Memory B cell (primary cell): ENCODE measurements at places on chromosomes 11 and 22.

GRCh38 chr11:22860241-22860640 lies at the start of gene CCDC179:
Gene CCDC179 (minus strand): TSS chr11:22860474. CDS start chr11:22860421, 53 bp downstream.
- no peak for DNase-seq

GRCh38 chr11:117002639-117003299 lies 95.5 kb downstream of the SIK3 start:
- no peak for DNase-seq

DNA sequence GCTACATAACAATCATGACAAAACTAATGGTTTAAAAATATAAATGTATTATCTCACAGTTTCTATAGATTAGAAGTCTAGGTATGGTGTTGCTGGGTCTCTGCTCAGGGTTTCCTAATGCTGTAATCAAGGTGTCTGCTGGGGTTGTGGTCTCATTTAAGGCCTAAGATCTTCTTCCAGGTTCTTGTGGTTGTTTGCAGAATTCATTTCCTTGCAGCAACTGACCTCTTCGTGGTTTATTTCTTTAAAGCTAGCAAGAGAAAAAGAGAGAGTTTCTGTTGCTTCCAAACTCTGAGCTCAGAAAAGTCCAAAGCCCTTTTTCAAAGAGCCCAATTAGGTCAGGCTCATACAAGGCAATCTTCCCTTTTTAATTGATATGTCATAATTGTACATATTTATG lies 452.7 kb upstream of the CCDC179 start:
- DNase-seq: no peak

DNA sequence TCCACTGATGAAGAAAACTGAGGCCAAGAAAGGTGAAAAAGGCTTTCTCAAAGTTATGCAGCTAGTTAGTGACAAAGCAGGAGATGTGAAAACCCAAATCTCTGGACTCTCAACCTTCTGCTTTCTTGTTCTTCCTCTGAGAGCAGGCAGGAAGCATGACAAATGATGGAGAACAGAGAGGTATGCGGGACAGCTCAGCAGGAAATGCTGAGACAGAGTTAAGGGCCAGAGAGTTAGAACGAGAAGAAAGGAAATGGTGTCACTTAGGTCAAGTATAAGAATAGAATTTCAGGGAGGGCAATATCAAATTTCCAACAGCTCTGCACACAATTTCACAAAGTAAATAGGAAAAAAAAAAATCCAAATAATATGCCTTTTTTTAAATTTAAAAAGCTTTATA lies 67.6 kb upstream of the ARHGAP42 start:
- DNase-seq: no peak

- DNase-seq: no peak
Measured at GRCh38 chr11:73268671-73269271, 3.4 kb upstream of the P2RY6 start.

GRCh38 chr11:94835594-94835927 lies 67.4 kb downstream of the AMOTL1 start:
- no peak for DNase-seq

DNA sequence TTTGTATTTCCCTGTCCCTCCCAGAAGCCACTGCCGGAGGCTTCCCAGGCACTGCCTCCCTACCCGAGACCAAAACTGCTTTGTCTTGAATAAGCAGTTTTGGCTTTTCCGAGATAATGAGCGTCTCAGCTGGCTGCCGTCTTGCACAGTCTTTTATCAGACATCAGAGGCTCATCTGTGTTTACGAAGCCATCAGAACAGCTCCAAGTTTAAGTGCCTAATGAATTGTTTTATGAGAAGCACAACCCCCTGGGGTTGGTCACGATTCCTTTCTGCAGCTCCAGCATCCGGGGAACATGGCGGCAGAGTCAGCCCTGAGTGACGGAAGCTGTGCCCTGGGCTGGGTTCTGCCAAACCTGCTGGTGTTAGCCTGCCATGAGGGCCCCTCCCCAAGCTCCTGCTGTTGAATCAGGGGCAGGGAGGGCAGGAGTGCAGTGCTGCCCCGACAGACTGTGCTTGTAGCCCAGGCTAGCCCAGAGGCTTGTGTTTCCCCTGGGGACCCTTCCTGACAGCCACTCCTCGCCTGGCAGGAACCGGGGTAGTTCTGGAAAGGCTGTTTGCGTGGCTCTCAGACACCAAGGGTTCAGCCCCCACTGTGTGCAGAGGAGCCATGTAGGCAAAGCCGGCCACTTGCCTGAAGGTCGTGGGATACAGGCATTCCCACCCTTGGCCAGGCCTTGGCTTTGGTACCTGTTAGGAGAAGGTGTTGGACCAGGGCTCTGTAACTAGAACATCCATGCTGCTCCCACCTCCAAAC lies 96.1 kb downstream of the MORC2 start:
- no peak for DNase-seq

- DNase-seq: no peak
Measured at GRCh38 chr11:71388637-71389235, 59.5 kb downstream of the DHCR7 start.

GRCh38 chr11:43830928-43831440 lies 49.6 kb upstream of the ALKBH3 start:
- DNase-seq: no peak

DNA sequence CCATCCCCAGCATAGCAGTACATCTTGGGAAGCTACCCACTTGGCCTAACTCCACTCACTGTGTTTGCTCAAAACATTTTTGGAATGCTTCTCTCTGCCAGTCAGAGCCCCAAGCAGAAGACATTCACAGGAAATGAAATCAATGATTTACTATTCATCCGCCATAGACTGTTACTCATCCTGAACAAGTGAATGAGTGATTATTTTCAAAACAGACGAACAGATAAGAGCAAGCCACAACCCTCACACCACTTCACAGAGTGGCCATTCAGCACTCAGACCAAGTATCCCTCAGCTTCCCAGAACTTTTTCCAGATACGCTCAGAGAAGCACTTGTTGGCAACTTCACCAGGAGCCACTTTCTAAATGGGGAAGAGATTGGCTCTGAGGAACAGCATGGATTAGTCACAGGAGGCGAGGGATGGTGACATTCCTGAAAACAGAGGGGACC lies 13.0 kb upstream of the UBASH3B start:
- DNase-seq: no peak

DNA sequence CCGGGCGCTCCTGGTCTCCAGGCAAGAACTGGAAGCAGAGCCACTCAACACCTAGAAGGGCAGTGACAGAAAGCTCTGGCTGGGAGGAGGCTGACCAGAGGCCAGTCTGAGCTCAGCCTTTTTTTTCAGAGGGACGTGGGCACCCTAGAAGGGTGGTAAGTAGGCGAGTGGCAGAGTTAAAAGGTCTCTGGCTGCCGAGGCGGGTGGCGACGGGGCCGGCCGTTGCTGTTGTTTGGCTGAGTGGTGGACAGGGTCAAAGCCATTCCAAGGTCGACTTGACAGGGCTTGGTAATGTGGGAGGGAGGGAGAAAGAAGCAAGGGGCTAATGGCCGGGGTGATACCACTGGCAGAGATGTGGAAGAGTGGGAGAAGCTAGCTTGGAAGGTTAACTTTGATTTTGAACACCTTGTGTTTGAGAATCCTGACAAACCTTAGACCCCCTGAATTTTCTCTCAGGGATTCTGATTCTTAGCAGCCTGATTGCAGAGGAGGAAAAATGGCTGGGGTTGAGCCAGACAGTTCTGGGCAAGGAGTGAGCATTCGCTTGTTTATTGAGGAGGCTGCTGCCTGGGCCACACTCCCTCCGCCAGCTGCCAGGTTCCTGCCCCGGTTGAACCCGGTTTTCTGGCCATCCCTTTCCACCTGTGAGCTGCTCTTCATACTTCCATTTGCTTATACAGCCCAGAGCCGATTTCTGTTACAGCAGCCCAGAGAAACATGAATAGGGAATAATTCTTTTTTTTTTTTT lies 868 bp upstream of the SYCE3 start:
- no peak for DNase-seq

DNA sequence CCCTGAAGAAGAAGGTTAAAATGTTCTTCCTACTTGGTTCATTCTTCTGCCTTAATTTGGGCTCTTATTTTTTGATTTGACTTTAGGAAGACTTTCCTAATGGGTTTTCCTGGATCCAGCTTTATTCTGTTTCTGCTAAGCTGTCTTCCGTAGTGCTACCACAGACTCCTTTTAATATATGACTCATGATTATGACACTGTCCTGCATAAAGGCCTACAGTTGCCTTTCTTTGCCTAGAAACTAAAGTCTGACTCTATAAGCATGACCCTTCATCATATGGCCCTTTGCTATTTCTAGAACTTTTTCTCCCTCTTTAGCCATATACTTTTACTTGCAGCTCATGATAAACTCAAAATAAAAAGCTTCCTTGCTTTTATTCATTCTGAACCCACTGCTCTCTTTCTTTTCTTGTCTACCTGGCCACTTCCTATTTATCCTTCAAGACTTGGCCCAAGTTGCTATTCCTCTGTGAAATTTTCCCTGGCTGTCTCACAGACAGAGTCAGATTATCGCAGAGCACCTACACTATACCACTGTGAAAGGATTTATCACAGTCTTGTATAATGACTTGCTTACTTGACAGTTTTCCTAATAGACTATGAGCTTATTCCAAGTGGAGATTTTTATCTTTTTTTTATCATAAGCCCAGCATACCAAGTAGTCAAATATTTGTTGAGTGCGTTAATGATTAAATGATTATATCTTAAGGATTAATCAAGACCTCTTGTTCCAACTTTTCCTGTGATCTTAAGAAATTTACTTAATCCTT lies 24.7 kb downstream of the TBCEL start:
- DNase-seq: no peak

- no peak for DNase-seq
Measured at GRCh38 chr11:40306938-40307548, 1152.4 kb downstream of the LRRC4C start.

GRCh38 chr11:125416981-125417935 lies 78.8 kb downstream of the FEZ1 start:
- no peak for DNase-seq

- no peak for DNase-seq
Measured at GRCh38 chr22:35970616-35971455, 57.8 kb downstream of the RBFOX2 start.

DNA sequence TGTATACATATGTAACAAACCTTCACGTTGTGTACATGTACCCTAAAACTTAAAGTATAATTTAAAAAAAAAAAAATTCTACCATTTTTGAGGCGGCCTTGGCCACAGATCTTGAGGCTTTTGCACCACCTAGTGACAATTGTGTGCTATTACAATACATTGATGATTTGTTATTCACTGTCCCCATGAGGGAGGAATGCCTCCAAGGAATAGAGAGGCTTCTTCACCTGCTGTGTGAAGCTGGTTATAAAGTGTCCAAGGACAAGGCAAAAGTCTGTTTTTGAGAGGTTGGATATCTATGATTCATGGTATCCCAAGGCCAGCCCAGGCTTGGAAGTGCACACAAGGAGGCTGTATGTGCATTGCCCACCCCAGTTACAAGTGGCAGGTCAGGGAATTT lies 30.7 kb downstream of the SLC22A25 start:
- DNase-seq: no peak

GRCh38 chr11:93870616-93871015 lies 20.2 kb upstream of the VSTM5 start:
- DNase-seq: no peak

DNA sequence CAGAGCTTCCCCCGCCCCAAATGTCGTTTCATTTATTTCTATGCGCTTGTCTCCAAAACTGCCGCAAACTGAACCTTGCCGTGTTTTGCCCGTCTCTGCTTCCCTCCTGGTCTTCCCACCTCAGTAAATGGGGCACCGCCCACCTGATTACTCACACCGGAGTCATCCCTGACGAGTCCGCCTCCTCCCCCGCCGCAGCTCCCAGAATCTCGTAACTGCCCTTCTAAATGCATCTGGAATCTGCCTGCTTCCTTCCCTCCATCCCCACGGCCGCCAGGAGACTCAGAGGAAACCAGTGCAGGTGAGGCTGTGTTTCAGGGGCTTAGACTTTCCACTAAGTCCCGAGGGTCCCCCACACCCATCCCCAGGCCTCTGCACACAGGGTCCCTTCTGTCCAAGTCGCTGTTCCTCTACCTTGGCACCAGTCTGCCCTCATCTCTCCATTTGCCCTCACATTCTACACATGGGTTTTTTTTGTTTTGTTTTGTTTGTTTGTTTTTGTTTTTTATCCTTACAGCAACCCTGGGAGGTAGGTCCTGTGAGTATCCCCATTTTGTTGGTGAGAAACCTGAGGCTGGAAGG lies 62.6 kb upstream of the PHF21B start:
- no peak for DNase-seq

DNA sequence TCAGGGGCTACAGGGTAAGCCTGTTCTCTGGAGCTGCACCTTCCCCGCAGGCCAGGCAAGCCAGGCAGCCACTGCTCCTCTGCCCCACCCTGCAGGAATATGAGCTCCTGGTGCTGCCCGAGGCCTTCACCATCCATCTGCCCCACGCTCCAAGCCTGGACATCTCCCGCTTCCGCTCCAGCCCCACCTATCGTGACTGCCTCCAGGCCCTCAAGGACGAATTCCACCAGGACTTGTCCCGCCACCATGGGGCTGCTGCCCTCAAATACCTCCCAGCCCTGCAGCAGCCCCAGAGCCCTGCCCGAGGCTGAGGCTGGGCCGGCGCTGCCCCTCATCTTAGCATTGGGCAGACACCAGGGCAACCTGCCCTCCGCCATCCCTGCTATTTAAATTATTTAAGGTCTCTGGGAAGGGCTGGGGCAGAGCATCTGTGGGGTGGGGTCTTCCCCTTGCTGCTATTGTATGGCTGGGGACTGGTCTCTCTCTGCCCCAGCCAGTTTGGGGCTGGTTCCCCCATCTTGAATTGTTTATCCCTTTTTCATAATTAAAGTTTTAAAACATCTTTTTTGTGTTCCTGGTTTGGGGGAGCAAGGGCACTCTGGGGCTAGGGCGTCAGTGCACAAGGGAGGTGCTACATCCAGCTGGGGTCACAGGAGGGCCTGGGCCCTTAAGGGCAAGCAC lies 6.2 kb downstream of the LARGE2 start:
- no peak for DNase-seq

GRCh38 chr11:16841481-16841880 lies 103.0 kb downstream of the C11orf58 start:
- no peak for DNase-seq

DNA sequence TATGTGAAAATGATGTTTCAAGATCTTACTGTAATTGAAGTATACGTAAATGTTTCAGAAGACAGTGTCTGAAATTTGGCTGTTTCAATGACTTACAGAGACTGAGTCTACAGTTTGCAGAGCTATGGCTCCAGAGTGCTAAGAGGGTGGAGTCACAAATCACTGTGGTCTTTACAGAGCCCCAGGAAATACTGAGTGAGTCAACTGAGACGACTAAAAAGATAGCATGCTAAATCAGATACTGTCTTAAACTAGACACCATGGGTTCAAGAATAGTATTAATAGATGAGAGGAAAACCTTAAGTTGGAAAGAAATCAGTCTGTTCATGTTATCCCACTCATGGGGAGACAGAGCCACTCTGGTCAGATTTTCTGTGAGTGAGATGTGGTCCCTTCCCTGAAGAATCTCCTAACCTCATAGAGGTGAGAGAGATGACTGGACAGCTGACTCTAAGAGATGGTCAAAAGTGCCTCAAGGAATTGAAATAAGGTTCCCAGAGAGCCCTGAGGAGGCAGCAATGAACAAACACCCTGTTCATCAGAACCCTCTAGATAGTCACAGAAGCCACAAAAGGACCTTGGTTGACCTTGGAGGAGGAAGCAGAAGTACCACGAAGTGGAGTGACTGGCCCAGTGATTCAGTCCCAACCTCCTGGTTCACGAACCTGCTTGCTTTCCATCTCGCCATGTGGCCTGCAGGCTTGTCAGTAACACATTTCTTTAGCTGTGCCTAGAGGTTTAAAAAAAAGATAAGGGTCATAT lies 30.2 kb downstream of the C11orf91 start:
- DNase-seq: no peak

- no peak for DNase-seq
Measured at GRCh38 chr22:27523711-27524110, 277.8 kb downstream of the MN1 start.
